ENCODE measurements at places on chromosomes 7 and 10.

DNA sequence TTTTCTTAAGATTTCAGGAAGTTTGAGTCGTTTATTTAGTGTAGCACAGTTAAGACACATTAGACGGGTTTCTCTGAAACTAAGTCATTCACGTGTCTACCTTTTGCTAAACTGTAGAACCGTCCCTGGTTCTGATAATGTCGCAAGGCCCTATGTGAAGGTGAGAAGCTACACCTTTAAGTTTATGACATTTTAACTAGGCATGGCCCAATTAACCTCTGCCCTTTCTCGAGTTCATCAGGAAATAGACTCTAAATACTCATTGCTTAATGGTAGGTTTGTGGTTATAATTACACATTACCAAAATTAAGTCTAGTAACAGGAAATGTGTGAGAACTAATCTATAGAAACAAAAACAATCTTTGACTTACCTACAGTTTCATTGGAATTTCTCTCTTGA is 126.6 kb upstream of the FZD8 start:
- no peak for DNase-seq

GRCh38 chr7:135188298-135188984 is 17.9 kb upstream of the CYREN start:
- DNase-seq, result no peak

DNA sequence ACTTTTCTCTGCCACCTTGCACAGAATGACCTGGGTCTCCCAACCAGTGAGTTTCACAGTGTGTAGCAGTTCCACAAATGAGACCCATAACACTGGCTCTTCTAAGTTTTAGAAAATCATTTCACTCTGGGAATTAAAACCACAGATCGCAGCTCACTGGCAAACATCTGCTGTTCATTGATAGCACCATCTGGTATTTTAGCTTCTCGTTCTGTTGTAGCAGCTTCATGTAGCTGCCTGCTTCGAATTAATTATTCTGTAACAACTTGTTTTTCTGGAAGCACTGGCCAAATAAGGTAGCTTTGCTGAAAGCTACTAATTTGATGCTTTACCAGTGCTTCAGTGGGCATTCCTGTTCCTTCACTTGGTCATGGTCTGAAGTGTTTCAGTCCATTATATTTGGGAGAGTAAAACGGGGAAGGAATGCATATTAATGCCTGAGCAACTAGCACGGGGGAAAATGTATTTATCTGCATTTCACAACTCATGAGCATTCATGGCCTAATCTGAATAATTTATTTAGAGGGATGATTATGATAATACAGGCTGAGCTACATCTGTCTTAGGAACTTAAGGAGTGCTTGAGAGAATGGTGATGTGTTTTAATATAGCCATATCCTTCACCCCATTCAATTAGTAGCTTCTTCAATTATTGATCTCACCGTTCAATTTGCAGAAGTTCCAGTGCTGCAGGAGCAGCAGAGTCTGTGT is 447.4 kb downstream of the XPNPEP1 start:
- DNase-seq, result no peak

DNA sequence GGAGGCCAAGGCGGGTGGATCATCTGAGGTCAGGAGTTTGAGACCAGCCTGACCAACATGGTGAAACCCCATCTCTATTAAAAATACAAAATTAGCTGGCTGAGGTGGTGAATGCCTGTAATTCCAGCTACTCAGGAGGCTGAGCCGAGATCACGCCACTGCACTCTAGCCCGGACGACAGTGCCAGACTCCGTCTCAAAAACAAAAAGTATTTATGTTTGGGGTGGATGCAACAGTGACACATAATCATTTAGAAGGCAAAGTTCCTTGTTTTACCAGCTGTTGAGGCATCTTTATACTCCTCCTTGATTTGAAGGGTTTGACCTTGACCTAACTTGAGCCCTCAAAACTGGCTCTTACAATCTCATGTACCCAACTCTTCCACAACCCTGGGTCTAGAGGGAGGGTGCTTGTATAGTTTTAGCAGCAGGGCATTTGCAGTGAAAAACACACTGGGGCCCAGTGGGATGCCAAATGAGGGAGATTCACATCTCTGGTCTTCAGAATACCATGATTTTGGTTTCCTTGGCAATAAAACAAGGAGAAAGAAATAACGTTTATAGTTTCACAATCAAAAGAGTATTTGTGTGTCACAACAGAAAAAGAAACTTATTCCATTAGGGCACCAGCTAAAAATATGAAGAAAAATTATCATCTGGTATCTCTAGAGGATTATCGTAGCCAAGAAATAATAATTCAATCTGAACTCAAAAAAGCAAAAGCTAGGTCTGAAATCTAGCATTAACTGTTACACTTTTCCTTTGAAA is 14.2 kb upstream of the TMEM254 start:
- DNase-seq, result no peak

GRCh38 chr7:150982351-150982750 is 4.2 kb upstream of the KCNH2 start:
- DNase-seq, result no peak

- DNase-seq, result no peak
Observed at GRCh38 chr7:120856198-120856597, 1.7 kb downstream of the TSPAN12 start.

- DNase-seq, result no peak
Observed at GRCh38 chr10:34156781-34157425, 658.2 kb downstream of the PARD3 start.

DNA sequence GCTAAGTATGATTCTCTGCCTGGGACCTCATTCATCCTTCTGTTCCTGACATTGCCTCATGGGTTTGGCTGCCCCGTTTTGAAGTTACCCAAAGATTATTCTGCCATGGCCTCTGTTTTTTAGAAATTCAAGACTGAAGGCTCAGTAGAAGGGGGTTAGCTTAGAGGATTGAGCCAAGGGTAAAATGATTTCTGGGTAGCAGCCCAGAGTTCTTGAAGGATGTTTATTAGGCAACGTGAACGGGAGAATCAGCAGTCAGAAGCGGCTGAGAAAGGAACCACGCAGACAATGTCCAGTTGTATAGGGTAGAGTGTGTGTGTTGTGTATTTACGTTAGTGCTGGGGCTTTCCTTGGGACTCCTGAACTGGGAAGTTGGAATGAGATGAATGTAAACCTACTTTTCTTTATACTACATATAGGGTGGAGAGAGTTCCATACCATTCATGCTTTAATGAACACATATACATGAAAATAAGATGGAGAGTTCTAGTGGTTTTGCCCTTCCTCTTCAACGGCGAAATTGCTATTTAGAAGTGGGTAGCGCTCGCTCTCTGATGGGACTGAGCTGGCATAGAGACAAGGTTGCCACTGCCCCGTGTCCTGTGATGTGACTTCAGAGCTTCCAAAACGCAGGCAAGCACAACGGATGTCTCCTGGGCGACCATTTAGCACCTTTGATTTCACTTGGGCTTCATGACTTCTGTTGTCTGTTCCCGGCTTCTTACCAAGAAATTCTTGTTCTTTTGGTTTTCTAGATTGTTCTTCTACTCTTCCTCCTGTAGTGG is 35.0 kb upstream of the IL15RA start:
- DNase-seq, result no peak

DNA sequence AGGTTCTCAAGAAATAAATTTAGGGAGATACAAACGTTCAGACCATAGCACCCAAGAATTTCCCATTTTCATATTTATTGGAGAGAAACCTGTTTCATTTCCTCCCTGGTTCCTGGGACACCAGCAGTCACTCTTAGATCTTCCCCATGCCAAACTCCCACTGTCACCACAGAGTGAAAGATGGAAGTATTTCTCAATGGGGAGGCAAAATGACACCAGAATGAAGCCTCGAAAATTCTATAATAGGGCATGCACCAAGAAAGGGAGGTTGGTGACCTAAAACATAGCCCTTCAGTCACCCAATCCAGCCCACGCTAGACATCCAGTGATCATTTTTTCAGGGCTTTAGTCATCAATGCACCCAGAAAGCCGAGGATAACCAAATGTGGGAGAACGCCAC is 148.1 kb upstream of the PLXDC2 start:
- DNase-seq, result no peak

GRCh38 chr7:33836797-33837355 is 68.5 kb upstream of the BMPER start:
- no peak for DNase-seq

- DNase-seq, result no peak
Observed at GRCh38 chr10:22029445-22030236, 26.1 kb upstream of the DNAJC1 start.

DNA sequence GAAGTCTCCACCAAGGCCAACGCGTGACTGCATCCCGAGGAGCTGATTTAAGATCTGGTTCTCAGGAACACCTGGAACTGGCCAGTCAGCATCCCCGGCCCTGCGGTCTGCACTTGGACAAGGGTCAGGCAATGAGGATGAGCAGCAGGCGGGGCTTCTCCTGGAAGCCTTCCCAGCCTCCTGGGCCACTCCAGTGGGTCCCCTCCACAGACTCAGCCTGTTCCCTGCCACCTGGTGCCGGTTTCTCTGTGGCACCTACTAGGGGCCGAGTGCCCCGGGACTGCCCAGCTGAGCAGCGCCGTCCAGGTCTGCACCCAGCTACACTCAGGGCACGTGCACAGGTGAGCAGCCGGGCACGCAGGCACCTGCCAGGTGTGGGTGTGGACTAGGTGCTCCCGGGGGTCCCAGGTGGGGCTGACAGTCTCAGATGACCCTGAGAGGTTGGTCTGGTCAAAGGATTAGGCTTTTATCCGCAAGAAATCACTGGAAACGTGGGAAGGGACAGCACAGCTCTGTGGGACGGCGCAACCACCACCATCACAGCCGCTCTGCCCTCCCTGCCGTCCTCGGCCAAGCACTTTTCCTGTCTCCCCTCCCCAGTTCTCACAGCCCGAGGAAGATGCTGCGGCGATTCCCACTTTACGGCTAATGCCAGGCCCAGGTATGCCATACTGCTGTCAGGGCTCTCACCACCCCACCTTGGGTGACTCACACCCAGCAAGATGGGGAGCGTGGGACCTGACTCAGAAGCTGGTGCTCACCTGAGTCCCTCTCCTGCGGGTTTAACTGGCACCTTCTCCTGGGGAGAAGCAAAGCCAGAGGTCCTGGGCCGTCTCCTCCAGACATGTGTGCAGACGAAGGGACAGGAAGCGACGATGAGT is 166.0 kb downstream of the RNF216 start:
- no peak for DNase-seq

All from T-helper 1 cell (primary cell).